ENCODE measurements at places on chromosomes 11 and 22.

DNA sequence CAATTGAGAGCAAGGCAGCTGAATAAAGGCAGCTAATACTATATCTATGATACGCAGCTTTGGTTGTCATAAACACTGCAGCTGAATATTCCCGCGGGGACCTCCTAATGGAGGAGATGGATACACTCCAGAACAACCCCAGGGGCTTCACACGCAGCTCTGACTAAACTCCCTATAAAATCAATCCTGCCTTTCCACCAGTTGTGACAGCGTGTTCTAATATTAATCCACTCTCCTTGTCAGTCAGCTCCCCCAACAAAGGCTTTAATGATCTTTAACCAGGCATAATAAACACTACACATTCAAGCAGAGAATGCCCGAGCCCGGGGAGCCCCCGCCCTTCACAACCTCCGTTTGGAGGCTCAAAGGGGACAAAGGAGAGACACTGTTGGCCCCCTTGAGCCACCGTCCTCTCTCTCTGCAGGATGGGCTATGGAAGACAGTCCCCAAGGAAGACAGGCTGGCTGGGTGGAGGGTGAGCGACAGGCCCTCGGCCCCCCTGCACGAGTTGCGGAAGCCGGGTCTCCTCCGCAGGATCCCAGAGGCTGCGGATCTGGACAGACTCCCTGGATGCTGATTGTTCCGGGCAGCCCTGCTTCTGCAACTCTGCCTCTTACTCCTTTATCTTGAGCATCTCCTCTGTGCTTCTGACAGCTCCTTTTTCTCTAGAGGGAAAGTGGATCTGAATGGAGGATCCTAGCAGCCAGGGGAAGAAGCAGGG is 565.2 kb downstream of the BUD13 start:
- no peak for DNase-seq

DNA sequence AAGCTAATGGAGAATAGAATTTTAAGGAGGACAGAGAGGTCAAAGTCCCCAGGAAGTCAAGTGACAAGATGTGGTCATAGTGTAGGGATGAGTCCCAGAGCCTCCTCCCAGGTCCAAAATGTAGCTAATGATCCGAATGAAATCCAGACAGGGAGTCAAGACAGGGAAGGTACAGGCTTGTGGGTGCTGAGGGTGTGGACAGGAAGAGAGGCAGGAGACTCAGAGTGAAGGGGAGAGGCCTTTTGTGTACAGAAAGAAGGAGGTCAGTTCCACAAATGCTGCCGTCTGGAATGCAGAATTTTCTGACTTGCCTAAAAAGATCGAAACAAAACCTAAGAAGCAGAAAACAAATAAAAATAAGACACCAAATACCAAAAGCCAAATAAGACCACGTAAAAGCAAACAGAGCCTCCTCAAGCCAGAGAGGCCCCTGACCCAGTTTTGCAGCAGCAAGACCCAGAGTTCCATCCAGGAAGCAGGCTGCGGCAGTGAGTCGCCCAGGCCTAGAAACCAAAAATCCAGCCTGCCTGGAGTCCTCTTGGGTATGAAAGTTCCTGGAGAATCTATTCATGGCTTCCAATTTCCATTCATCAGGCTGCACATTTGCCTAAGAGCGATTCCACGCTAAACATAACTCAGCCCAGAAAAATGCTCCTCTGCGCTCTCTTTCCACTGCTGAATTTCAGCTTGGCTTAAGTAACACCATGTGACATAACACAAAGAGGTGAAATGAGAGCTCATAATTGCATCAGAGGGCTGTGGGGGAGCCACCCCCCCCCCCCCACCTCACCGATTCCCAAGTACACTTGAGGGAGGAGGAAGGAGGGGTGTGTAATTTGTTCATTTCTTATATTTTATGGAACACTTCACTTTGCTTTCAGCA is 71.2 kb downstream of the KIRREL3 start:
- DNase-seq, result no peak

DNA sequence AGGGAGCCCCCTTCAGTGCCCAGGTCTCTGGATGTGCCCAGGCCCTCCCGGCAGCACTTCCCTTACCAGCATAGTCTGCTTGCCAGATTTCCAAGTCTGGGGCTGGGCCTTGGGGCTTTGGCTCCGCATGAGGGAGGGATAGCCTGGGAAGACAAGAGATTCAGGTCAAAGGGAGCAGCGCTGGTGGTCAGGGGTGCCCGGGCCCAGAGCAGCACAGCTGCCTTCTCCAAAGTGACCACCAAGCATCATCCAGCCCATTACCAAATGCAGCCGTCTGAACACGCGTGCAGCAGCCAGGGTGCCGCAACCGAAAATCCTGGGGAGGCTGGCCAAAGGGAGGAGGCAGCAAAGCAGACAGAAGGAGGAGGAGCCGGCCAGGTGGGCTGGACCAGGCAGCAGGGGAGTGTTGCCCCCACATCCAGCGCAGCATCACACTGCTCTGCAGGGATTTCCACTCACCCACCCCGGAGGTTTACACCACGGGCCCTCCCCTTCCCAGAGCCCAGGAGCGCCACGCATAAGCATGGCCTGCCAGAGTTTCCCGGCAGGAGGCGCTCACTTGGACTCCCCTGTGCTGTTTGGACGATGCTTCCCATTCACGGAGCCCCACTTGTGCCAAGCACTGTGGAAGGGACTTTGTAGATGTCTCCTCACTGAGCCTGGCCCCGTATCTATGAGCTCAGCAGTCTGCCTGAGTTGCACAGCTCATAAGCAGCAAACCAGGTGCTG is 22.5 kb downstream of the TRIM29 start:
- DNase-seq, result no peak

- no peak for DNase-seq
Measured at GRCh38 chr11:114192841-114193389, 103.3 kb upstream of the NNMT start.

DNA sequence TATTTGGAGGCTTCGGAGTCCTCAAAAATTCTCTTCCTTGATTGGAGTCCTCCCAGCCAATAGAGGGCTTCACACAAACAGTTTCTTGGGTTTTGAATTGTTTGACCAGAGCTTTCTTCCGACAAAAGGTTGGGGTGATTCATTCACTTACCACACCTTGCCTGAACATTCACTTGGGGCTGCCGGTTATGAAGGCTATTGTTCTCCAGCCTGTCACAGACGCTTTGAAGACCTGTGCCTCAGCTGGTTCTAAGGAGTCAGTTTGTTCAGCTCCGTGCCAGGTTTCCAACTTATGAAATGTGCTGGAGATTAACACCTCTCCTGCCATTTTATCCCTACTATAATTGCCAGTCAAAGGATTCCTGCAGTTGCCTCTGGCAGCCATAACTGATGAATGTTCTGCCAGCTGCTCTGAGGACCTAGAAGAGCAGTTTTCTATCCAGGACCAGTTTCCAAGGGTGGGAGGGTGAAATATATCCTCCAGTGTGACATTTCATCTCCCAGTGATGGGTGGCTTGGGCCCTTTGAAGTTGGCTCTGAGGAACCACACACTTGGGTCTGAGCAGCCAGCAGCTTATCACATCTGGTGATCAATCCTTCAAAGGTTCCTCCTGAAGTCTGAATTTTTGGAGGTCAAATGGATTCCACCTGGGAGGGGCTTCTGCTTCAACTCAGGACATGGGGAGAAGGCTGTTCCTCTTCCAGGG is 31.4 kb downstream of the LIMK2 start:
- DNase-seq, result no peak

- DNase-seq, result no peak
Measured at GRCh38 chr11:95426823-95427462, 195.9 kb upstream of the SESN3 start.

DNA sequence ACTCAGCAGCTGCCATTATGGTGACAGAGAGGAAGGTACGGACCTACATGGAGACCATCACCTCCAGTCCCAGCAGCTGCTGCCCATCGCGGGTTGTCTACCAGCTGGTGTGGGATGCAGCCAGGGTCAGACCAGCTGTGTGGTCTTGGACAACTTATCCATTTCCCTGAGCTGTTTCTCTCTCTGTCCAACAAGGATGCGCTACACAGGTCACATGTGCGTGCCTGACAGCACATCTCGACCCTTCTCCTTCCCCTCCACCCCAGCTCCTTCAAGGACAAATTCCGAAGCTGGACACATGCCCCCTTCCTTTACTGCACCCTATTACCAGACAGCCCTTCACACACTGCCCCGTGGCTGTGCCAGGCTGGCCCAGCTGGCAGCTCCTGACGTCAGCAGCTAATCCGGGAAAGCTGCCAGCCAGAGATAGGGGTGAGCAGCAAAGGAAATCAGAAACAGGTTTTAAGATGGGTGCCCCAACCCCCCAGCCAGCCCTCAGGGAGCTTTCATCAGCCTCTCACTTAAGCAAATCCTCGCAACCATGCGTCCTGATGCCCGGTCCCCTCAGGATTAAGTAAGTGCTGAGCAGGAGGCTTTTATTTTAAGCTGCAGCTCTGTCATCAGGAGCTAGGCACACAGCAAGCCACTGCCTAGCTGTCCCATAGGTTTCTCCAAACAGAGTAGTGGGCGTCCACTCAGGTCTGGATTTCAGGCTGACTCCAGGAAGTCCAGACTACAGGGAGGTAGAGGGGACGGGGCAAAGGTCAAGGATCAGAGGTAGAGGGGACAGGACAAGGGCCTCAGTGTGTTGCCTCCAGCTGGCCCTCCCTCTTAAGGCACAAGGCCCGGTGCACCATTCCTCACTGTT is 20.3 kb downstream of the TEF start:
- peak; percentile 58 for DNase-seq

- DNase-seq, result no peak
Measured at GRCh38 chr11:113411536-113411935, 24.0 kb downstream of the ANKK1 start.

DNA sequence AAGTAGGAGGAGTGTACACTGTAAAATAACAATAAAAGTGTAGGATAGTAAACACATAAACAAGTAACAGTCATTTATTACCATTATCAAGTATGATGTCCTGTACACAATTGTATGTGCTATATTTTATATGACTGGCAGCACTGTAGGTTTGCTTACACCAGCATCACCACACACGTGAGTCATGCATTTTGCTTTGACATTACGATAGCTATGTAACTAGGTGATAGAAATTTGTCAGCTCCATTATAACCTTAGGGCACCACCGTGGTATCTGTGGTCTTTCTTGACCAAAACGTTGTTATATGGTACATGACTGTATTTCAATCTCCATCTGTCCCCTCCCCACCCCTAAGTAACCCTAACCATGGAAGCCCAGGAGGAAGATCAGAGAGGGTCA is 1.1 kb downstream of the DNAL4 start:
- DNase-seq, result no peak

DNA sequence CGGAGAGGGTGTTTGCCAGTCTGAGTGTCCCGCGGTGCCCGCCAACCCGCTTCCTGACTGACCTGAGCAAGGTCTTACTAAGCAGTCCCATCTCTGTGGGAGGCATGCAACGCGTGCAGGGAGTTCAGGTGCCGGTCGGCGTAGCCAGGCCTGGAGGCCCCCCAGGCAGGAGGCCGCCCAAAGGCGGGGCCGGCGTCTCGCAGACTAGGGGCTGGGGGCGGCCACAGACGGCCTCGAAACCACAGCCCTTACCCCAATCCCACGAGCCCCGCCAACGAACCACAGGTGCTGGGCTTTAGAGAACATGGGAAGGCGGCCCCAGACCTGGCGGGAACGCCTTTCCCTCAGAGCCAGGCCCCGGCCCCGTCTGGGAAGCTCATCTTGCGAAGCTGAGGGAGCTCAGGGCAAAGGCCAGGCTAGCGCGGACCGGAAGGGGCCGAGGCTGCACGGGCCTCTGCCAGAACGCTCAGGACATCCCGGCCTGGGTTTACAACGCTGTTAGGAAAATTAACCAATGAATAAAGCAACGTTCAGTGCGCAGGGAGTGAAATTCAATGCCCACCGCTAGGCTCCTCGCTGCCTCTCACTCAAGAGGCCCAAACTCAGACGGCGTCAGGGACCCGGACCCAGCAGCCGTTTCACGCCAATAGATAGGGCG is 2.1 kb upstream of the MTFP1 start:
- peak; percentile 63 for DNase-seq

DNA sequence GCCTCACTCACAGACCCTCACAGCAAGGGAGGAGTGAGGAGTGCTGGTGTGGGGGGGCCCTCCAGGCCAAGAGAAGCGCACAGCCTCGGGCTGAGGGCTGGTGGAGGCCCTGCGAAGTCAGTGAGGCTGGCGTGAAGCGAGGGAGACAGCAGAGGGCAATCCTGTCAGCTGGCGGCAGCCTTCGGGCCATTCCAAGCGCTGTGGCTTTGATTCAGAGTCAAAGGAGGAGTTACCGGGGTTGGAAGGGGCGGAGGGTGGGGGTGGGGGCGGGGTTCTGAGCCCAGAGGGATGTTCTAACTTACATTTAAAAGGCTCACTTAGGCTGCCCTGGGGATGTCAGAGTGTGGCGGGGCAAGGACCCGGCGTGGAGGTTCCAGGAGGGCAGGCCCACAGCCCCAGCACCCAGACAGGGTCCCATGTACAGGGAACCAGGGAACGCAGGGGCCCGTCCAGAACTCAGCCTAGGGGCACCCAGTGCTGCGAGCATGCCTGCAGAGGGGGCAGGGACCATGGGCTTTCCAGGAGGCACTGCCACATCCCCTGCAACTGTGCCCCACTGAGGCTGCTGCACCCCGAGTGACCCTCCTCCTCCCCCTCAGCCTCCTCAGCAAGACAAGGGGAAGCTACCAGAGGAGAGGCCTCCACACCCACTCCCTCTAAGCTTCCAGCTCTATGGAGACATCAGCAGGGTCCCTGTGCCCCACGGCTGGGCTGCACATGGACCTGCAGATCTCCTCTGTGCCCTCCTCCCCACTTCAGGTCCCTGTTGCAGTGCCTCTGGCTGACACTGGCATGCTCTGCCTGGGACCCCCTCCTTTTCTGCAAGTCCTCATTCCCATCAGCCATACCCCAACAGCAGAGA is 39.7 kb upstream of the TTLL12 start:
- no peak for DNase-seq

DNA sequence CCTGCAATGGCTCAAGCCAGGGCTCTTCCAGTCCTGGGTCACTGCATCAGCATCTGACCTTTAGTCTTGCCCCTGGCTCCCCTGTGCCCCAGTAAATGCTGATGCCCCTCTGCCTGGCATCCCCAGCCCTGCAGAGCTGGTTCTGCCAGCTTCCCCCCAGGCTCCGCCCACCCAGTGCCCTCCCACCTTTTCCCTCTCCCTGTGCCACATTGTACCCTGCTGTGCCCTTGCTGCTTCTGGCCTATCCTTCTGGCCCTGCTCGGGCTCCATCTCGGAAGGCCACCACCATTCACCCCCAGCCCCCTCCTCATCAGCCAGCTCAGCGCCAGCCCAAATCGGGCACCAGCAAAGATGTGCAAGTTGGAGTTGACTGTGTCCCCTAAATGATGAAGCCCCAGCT is 7.4 kb downstream of the CAPN5 start:
- DNase-seq, result no peak

- no peak for DNase-seq
Measured at GRCh38 chr11:8631395-8632118, 37.5 kb upstream of the STK33 start.
